Pons (tissue), 1 donor: ENCODE measurements at places on chromosomes 4 and X.

DNA sequence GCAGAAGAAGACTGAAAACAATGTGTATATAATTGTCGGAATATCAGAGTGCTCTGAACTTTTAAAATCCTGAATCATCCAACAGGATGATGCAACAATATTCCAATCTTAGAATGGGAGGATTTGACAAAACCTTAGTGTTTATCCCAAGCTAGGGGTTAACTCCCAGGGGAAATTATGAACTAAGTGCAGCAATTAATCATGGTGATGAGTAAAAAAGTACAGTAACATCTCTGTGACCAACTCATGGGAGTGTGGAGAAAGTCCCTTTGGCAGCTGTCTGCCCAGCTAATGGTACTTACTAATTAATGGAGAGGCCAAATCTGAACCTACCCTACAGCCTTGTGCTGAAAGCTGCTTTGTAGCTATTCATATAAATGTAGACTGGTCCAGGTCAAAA, 257.6 kb upstream of the DDX53 start:
- DNase-seq, result no peak

DNA sequence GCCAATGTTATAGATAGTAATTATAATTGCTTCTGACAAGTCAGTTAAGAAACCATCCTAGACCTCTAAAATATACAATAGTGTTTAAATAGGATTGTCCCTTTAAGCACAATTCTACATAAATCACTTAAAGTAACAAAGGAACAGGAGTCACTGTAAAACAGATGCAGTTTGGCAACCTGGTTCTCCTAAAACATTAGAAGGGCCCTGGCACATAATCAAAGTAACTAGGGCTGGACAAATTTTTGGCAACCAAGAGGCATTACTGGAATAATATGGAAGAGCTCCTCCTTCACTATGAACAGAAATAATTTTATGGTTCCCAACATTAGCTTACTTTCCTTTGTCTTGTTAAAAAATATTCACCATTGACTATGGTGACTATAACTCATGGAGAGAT, 75.0 kb upstream of the CCDC160 start:
- DNase-seq, result no peak

DNA sequence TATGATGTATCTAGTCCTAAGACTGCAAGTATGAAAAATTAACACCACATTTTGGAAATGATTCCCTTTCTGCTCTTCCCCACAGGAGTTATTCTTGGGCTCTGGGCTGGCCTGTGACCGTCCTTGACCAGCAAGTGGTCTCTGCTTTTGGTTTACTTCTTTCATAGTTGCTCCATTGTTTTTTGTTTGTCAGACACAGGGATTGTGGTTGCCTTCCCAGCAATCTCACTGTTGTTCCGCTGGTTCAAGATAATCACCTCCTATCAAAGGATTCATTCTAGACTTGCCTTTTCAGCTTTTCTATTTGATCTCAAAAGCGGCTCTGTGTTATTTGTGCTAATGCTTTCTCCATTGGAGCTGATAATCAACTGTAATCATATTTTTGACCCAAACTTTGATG, 218.8 kb downstream of the MGST2 start:
- peak; percentile 77 for DNase-seq

GRCh38 chr4:176443117-176443516, 123.4 kb downstream of the SPCS3 start:
- DNase-seq, result no peak

- DNase-seq, result no peak
Observed at GRCh38 chr4:170979736-170980135, 833.5 kb upstream of the GALNTL6 start.

- no peak for DNase-seq
Observed at GRCh38 chr4:504076-504475, 5.1 kb downstream of the PIGG start.

DNA sequence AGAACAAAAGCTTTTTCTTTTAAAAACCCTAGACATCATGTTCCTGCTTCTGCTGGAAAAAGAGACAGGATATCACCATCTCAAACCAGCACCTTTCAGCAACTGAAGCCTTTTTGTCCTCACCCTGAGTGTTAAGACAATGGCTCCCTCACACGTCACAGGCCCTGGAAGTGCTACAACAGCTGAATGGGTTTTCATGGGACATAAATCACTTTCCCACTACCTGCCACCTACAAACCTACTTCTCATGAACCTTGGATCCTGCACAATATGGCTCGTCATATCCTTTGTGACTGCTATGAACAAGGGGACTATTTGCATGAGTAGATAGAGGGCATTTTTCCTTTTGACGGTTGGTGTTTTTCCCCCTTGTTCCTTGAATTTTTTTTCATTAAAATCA, 93.6 kb downstream of the TSPAN5 start:
- peak; percentile 90 for DNase-seq

GRCh38 chrX:80285131-80285773, 135.0 kb upstream of the TENT5D start:
- DNase-seq, result no peak
